GM04504 (cell line): ENCODE measurements at places on chromosomes 3 and 15.

DNA sequence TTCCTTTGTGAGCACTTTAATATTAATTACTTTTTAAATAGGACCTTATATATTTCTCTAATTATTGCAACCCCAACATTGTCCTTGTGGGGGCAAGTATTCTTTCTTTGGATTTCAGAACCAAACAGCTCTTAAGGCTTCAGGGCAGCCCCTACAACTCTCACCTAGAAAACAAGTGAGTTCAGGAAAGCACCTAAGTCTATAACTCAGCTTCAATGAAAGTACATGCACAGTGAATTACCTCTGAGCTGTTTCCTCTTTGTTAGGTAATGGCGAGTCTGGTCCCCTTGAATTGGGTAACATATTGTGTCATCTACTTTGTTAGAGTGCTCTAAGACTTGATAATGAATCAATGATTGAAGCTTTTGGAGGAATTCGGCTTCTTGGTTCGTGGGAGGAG is 545.7 kb downstream of the NLGN1 start:
- no peak for DNase-seq

GRCh38 chr3:108899530-108899929 is 54.1 kb downstream of the GUCA1C start:
- DNase-seq = no peak

GRCh38 chr3:16886303-16886683 is 1.5 kb downstream of the PLCL2 start:
- DNase-seq = no peak

GRCh38 chr3:77146004-77146403 is 106.1 kb downstream of the ROBO2 start:
- no peak for DNase-seq

- DNase-seq = no peak
Measured at GRCh38 chr3:86969500-86970189, 21.3 kb downstream of the VGLL3 start.

DNA sequence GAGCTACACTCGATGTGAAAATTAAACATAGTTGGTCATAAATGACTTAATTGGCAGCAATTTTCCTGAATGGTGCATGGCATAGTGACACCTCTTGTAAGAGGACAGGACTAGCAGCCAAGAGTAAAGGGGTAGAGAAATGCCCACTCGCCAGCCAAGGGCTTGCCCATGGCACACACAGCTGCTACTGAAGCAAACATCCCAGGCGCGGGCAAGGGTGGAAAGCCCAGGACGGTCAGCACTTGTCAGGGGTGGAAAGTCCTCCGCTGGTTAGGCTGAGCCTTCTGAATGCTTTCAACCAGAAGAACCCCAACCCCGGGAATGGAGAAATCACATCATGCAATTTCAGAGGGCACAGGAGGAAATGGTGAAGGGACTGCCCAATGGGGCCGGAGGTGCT is 31.6 kb downstream of the BDH1 start:
- no peak for DNase-seq

DNA sequence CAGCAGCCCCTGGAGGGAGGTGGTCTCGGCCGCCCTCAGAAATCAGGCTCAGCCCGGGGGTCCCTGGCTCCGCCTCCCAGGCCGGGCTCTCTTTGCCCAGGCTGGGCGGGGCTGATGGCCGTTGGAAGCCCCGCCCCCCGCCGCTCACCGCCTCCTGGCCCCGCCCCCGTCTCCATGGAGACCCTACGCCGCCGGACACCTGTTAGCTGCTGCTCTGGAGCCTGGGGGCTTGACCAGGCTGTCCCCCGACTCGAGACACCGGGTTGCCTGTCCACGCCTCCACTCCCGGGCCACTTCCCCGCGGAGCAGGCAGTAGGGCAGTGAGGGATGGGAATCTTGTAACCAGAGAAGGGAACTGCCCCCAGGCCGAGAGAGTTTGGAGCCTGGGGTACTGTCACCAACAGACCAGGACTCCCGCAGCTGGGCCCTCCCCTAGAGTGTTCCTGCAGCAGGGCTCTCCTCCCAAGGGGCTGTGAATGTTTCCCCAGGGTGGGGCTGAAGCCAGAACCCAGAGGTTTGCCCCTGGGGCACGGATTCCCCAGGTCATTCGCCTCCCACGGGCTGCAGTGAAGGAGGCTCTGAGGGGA is 27.8 kb upstream of the RPL32 start:
- DNase-seq = no peak

GRCh38 chr15:37788330-37788729 is 146.1 kb upstream of the TMCO5A start:
- no peak for DNase-seq

GRCh38 chr3:15967577-15967976 is 169.8 kb upstream of the ANKRD28 start:
- no peak for DNase-seq

DNA sequence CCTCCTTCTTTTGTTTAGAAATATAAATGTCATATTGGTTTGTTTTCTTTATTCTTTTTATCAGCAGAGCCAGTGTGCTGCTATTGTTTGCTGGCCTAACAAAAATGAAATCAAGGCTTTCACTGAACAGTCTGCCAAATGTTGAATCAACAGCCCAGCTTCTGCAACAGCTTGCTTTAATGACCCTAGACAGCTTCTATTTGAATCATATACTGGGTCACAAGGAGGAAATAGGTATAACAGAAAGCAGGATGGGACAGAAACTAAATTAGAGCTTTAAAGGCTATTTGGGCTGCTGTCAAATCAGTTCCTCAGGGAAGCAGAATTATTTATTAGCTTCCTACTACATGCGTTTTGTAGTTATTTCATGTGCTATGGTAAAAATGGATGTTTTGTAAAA is 12.1 kb upstream of the DNAJC13 start:
- DNase-seq = no peak

GRCh38 chr15:77037388-77038209 is 33.3 kb downstream of the TSPAN3 start:
- DNase-seq = no peak

- DNase-seq = no peak
Measured at GRCh38 chr3:20648921-20649381, 462.9 kb upstream of the SGO1 start.

DNA sequence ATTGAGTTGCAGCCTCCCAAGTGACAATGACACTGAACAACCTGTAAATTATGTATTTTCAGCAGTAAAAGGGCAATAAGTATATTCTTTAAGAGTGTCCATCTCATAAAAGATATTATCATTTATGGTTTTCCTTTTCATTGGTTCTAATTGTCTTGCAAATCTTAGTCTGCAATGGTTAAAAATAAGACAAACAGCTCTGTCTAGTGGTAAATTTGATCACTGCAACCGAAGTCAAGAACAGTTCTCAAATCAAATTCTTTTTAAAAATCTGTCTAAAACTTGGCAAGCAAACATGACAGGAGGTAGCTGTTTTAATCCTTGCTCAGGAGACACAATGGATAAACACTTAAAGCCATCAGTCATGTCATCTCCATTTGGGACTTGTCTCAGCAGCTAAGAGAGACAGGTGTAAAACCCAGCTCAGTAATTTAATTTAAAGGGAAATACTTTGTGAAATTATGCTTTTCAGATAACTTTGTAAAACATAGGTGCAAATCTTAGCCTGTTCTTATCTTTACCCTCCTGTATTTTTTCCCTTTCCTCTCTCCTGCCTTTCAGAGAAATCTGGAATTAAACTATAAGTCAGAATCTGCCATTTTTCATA is 150.3 kb upstream of the ARHGEF26 start:
- no peak for DNase-seq

DNA sequence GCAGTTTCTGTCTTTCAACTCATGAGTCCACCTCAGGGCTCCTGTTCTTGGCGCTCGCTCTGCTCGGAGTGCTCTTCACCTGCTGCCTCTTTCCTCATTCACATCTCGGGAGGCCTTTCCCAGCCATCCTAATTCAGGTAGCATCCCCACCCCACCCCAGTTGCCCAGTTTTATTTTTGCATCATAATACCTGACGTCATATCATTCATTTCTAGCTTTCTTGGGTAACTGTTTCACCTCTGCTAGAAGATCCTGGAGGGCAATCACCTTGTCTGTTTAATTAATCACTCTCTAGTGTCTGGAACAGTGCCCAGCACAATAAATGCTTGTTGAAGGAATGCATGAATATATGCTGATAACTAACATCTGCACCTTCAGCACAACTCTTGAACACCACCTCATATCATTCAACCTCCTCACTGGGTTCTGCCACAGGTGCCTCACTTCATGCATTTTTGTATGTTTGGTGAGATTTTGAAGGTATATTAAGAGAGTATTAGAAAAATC is 7.6 kb downstream of the NUSAP1 start:
- DNase-seq = no peak

GRCh38 chr15:100862162-100862561 is 17.5 kb upstream of the ALDH1A3 start:
- no peak for DNase-seq

GRCh38 chr3:40381904-40382616 is 4.9 kb upstream of the ENTPD3 start:
- no peak for DNase-seq

DNA sequence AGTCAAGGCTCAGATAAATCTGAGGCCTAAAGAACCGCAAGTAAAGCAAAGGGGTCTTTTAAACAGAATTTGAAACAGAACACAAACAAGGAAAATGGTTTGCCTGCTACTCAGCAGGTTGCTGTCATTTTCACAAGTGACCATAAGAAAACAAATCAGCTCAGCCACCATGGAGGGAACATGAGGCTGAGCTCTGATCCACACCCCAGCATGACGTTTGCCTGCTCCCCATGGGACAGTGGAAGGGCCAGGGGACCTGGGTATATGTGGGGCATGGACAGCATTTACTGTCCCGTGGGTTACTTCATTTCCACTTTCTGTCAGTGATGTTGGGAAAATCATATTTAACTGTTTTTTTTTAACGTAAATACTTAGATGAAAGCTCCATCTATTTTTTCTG is 371.2 kb downstream of the LRTM1 start:
- DNase-seq = no peak

GRCh38 chr15:100277087-100277855 is 64.5 kb downstream of the ADAMTS17 start:
- no peak for DNase-seq

DNA sequence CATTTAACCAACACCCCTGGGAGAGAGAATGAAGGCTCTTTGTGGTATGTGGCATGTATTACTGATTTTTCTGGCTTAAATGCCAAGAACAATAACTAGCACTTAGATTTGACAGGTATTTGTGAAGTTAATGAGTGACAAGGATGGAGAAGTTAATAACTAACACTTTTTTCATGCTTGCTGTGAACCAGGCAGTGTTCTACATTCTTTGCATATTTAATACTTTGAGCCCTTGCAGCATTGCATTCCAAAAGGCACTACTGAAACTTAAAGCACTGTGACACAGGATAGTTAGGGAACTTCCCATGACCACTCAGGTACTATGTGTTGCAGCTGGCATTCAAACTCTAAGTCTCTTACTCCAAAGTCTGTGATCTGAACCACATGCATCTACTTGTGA is 650.6 kb downstream of the ZPLD1 start:
- DNase-seq = no peak
